ENCODE measurements at places on chromosomes 2 and 18.

- DNase-seq, result no peak
Observed at GRCh38 chr2:162390801-162391200, 46.9 kb downstream of the GCA start.

- no peak for DNase-seq
Observed at GRCh38 chr2:174333372-174334277, 1.1 kb upstream of the SP9 start.

GRCh38 chr2:165203689-165204559 is at the start of gene SCN3A:
Gene SCN3A (minus strand): TSS chr2:165204050. CDS start chr2:165176394, 27,656 bp downstream.
- DNase-seq, result no peak

- DNase-seq, result no peak
Observed at GRCh38 chr2:186771395-186771794, 77.5 kb downstream of the FAM171B start.

- no peak for DNase-seq
Observed at GRCh38 chr2:10477443-10478297, 29.5 kb upstream of the ODC1 start.

DNA sequence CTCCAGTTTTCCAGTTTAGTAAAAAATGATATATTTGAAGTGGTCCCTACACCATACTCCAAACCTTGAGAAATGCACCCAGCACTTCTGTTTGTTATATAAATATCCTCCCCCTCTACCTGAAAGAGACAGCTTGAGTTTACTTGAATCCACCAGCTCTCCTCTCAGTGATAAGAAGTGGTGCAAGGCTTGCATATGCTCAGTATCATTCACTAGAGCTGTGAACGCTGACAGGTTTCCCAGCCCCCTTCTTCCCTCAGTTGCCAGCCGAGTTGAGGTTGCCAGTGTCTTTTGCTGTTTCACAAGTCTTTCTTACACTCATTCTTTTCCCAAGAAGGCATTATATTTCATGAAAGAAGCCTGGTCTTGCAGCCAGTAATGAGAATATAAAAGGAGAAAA is 880.0 kb downstream of the LRRTM4 start:
- DNase-seq, result no peak

GRCh38 chr2:121791290-121791689 is 35.8 kb downstream of the TSN start:
- no peak for DNase-seq

GRCh38 chr2:14433946-14434495 is 198.5 kb upstream of the LRATD1 start:
- no peak for DNase-seq

DNA sequence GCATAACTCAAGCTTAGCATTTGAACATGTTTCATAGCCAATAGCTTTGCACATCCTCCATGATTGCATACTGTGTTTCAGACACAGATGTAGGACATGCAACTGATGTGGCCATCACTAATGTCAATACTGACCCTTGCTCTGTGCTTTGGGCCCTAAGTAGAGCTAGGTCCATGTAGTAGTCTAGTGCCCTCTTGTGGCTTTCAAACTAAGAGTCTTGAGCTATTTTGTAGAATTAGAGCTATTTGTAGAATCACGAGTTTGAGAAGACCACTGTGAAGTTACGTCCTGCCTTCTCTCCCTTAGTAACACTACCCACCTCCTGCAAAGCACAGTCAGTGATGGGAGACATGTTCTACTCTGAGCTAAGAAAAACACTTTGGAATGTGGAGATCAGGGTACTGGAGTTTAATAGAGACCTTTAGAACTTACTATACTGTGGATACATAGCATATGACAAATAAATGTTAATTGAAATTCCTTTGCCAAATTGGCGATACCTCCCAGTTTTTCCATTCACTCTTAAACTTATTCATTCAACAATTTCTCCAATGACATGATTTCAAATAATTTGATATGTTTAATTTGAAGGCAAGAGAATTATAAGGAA is 306.5 kb upstream of the TNP1 start:
- no peak for DNase-seq

- no peak for DNase-seq
Observed at GRCh38 chr2:23449413-23449812, 64.4 kb downstream of the KLHL29 start.

GRCh38 chr2:51534166-51534565 is 502.2 kb upstream of the NRXN1 start:
- no peak for DNase-seq

DNA sequence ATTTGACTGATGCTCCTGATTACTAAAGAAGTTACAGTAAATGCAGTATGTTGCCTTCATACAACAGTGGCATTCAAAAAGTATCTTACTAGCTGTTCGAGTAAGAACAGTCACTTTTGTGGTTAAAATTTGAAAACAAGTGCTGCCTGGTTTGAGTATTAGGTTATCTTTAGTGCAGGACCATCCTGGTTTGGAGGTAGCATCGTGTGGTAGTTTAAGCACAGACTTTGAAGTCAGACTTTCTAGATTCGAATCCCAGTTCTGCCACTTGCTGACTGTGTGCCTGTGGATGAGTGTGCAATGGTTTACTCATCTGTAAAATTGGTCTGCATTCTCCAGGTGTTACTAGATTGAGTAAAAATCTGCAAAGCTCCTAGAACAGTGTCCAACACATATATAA is 96.8 kb downstream of the SGPP2 start:
- no peak for DNase-seq
